Type B pancreatic cell (in vitro differentiated cells): ENCODE measurements at places on chromosomes 6 and 20.

DNA sequence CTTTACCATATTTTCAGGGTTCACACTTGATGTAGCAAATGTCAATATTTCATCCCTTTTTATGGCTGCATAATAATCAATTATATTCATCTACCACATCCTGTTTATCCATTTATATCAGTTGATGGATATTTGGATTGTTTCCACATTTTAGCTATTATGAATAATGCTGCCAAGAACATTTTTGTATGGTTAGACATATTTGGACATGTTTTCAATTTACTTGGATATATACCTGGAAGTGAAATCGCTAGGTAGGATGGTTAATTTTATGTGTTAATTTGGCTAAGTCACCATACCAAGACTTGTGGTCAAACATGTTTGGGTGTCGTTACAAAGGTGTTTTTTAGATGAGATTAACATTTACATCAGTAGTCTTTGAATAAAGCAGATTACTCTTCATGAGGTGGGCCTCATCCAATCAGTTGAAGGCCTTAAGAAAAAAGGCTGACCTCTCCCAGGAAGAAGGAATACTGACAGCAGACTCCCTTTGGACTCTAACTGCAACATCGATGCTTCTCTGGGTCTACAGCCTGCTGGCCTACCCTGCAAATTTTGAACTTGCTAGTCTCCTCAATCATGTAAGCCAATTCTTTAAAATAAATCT, 196.5 kb downstream of the BACH2 start:
- DNase-seq = no peak

DNA sequence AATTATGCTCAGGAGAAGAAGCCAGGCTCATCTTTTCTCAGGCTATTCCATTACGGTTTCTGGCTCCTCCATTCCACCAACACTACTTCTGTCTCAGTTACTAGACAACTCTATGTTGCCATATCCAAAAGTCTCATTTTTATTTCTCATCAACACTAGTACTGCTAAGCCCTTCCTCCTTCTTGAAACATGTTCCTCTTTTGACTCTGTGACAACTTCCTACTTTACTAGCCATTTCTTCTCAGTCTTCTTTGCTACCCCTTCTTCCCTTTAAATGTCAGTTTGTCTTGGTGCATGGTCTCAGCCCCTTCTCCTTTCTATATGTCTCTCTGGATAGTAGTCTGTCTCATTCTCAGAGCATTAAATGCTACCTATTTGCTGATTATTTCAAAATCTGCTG, 7.1 kb upstream of the ADGRG6 start:
- no peak for DNase-seq

- DNase-seq = no peak
These were observed 76.8 kb upstream of the SIRPG start for GRCh38 chr20:1734269-1734858.

GRCh38 chr6:17866876-17867444, 120.5 kb downstream of the KIF13A start:
- no peak for DNase-seq

DNA sequence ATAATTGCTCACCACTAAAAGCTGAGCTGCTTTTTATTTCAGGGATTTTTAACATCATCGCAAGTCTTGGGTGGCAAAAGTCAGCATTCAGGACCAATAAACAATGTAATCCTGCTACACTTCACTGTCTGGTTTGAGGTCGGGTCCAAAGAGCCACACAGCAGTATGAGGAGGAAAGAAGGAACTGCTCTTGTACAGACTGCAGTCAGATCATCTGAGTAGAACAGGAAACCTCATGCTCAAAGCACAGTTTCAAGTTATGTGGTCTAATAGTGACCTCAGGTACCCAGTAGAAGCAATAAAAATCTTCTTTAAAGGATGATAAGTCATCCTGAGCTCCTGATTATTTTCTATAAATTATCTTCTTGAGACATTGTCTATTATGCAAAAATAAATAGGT, 211.4 kb downstream of the FUT9 start:
- DNase-seq = no peak
